ENCODE measurements at places on chromosomes 2 and 18.

DNA sequence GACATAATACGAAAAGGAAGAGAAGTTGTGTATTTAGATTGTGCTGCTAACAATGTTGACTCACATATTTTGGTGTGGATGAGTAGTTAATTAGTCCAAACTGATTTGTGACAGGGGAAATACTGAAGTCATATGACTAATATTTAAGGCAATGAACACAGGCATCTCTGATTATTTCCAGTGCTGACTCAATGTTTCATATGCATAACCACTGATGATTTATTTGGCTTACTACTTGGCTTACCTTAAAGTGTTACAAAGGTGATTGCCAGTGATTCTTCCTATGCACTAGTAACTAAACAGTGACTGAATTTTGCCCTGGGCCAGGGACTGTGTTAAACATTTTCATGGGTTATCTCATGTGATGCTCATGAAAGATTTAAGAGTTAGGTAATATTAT is 722.6 kb downstream of the METTL4 start:
- DNase-seq: no peak

GRCh38 chr18:40867459-40867858 is 1087.6 kb upstream of the PIK3C3 start:
- no peak for DNase-seq

GRCh38 chr2:211371465-211371864 is 815.1 kb downstream of the CPS1 start:
- DNase-seq: no peak

DNA sequence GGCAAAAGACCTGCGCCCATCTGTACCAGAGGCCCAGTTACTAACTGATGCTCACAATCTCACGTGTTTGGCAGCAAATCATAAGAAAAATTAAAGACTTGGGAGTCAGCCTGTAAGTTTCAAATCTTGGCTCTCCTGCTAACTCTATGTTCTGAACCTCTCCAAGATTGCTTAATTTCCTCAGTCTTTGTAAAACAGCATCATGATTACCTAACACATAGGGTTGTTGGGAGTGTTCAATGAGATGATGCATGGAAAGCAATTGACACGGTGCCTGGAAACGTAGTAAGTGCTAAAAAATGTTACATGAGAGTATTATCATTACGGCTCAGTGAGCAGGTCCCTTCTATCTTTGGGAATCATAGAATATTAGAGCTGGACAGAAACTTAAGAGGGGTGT is 497.6 kb upstream of the TCF4 start:
- no peak for DNase-seq

DNA sequence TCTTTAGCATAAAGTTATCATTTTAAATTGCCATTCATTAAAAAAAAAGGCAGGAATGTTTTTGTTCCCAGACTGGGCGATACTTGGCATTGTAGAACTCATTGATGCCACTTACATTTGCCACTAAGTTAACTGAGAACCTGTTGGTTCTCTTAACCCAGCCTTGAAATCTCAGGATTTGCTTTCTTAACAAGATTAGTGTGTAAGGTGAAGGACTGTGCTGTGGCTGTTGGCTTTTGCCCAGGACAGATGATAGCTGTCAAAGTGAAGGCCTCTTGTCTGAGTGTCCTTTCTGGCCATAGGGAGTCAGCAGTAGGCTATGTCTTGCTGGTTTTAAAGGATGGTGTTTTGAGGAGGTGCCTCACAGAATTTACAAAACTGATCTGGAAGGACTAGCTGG is 2.6 kb downstream of the DPYSL5 start:
- DNase-seq: no peak

DNA sequence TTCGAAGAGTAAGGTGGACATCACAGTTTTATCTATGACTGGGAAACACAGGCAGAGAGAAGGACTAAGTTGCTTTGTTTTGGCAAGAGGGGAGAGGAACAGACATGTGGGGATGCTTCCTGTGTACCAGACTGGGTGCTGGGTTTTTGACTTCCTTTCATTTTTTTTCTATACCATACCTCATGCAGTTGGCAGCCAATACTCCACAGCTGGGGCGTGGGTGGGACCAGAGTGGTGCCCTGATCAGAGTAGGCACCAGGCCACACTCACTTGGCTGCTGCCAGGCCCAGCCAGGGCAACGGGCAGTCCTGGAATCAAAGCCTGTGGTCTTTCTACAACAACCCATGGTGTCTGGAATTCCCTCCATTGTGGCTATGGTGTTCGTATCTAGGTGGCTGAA is 45.2 kb downstream of the SH3RF3 start:
- no peak for DNase-seq

- DNase-seq: no peak
Measured at GRCh38 chr18:31710826-31711225, 26.4 kb upstream of the B4GALT6 start.
